CD4-positive, alpha-beta T cell treated with Interleukin-15 for 1 hour (primary cell): ENCODE measurements at places on chromosomes 5 and 9.

DNA sequence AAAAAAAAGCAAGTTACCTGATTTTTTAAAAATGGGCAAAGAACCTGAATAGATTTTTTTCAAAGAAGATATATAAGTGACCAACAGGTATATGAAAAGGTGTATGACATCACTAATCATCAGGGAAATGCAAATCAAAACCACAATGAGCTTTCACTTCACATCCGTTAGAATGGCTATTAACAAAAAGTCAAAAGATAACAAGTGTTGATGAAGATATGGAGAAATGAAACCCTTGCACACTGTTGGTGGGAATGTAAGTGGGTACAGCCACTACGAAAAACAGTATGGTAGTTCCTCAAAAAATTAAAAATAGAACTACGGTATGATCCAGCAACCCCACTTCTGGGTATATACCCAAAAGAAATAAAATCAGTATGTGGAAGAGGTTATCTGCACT, 134.8 kb downstream of the UGCG start:
- no peak for DNase-seq

DNA sequence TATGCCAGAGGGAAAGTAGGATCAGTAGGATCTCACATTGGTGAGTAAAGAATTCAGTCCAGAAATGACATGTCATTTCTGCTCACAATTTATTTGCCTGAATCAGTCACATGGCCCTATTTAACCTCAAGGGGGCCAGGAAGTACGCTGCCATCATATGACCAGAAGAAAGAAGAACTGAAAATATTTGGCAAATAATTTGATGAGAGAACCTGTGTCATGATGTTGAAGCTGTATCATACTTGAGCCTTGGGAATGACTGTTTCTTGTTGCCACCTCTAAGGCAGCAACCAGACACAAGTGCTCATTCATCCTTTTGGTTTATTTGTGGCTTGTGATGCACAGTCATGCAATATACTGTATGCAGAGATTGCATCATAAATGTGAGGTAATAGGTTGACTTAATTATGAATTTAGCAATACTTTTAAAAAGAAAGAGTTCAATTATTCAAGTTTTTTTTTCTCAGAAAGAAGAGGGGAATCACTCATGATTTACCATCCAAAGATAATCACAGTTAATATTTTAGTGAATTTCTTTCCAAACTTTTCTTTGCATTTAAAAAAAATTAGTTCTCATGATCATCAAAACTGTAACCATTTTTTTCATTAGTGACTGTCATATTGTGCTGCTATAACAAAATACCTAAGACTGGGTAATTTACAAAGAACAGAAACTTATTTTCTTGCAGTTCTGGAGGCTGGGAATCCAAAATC, 8.2 kb upstream of the ZFYVE16 start:
- DNase-seq: peak; percentile 64

- no peak for DNase-seq
Observed at GRCh38 chr5:65290677-65291076, 191.0 kb downstream of the ADAMTS6 start.

- no peak for DNase-seq
Observed at GRCh38 chr5:36040651-36041536, 25.8 kb downstream of the UGT3A2 start.

DNA sequence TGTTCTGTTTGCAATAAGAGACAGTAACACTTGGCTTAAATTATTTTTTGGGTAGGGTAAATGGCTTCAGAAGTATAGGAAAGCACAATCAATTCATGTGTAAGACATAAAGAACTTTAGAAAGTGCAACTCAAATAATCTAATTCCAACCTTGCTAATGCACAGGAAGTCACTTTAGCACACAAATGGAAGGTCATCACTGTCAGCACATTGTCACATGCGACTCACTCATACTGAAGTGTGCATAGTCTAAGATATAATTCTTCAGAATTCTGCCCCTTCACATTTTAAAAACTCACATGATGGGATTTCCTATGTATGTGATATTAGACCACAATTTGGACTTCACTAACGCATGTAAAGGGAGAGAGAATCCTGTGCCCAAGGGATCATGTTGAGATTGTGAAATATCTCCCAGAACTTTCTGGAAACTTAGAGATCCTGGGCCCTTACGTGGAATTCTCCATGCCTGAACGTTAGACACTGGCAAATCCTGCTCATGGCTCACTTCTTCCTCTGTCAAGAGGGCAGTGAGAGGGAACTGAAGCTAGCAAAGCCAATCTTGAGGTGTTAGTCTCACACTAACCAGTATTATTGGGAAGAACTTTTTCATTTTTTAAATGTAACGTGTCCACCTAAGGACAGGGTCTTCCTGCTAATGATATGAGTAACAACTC, 403.2 kb upstream of the PTGER4 start:
- DNase-seq: no peak

DNA sequence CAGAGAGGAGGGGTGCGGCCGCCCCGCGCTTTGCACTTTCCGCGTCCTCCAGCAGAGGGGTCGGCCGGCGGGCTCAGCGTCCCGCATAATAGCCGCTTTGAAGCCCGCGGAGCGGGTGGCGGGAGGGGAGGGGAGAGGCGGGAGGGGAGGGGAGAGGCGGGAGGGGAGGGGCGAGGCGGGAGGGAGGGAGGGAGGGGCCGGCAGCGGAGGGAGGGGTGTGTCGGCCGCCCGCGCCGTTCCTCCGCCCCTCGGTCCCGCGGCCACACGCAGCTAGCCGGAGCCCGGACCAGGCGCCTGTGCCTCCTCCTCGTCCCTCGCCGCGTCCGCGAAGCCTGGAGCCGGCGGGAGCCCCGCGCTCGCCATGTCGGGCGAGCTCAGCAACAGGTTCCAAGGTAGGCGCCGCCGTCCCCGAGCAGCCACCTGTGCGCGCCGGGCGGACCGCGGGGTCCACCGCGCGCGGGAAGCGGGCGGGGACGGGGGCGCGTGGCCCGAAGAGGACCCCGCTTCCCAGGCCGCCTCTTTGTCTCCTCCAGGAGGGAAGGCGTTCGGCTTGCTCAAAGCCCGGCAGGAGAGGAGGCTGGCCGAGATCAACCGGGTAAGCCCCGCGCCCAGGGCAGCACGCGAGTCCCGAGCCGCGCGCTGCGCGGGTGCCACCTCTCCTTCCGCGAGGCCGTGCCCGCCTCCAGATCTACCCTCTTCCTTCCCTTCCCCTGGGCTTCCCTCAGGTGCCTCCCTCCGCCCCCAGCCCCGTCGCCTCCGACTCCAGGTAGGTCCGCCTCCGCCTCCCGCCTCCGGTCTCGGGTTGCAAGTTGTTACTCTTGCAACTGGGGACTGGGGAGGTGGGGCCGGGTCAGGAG, at the start of gene AIF1L:
AIF1L (plus strand) TSS at position 263 of the 857 bp plus-strand sequence; CDS start at position 362, 99 bp downstream.
- no peak for DNase-seq

DNA sequence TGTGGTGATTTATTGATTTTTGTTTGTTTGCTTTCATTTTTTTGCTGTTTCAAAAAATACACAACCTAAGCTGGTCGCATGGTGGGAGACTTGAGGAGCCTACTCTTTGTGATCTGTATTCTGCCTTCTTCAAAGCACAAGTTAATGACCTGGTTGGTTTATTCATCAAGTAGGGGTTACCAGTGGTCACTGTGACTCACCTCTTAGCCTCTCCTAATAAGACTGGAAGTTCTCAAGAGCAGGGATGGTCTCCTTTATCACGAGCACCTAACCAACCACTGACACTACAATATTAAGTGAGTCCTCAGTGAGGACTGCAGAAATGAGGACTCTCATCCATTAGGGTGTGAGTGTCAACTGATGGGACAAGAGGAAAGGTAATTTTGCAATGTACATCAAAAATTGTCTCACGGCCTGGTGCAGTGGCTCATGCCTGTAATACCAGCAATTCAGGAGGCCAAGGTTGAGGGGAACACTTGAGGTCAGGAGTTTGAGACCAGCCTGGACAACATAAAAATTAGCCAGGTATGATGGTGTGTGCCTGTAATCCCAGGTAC, 13.6 kb upstream of the MTMR12 start:
- no peak for DNase-seq

DNA sequence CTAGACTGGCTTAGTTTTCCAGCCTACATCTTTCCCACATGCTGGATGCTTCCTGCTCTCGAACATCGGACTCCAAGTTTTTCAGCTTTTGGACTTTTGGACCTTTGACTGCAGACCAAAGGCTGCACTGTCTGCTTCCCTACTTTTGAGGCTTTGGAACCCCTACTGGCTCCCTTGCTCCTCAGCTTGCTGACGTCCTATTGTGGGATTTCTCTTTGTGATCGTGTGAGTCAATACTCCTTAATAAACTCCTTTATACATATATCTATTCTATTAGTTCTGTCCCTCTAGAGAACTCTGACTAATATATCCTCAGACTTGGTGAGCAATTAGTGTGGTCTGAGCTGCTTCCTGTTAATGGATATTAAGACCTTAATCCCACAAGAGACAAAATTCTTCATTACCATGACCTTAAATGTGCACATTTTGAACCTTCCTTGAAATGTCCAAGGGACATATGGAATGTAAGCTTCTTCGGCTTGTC, 752.9 kb downstream of the CDH18 start:
- no peak for DNase-seq

DNA sequence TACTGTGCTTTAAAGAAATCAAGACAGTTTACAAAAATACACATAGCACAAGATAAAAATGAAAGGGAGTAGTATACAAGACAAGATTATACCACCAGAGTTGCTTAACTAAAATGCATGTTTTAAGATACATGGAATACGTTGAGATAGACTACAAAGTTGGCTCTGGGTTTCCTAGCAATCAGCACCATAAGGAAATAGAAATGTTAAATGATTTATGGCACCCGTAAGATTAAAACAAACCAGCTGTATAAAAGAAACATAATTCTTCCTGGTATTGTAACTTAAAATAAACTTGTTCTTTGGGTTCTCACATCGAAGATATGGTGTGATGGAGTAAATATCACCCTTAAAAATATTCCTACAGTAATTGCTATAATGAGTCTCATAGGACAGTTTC, 9.9 kb upstream of the CSNK1G3 start:
- no peak for DNase-seq

DNA sequence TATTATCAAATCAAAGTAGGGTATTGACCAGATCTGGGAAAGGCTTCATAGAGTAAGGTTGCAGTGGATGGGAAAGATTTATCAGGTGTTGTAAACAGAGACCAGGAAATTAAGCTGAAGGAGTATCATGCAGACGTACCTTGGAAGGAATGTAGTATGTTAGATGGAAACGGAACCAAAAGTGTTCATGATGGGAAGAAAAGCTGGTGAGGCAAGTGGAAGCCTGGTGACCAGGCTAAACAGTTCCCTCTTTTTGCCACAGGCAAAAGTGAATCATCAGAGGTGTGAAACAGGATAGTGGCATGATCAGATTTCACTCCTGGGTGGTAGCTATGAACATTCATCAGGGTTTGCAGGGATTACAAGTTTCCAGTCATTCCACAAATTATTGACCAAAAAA, 780.1 kb upstream of the DMAC1 start:
- DNase-seq: no peak
